ENCODE measurements at places on chromosomes 4 and X.

DNA sequence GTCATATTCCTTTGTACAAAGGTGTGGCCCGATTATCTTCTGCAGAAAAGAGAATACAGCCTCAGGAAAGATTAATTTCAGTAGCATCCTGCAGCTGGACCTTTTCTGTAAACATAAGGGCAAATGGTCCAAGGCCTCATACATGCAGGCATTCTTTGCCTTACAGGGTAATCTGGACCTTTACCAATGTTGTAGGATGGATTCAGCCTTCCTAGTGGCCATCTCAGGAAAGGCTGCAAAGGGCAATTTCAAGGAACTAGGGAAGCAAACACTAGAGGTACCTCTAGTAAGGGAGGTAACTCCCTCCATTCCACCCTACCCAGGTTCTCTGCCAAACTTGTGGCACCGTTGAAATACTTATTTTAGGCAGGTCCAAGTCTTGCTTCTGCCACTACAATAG is 43.0 kb downstream of the UGT2B28 start:
- DNase-seq = no peak

- DNase-seq = no peak
Observed at GRCh38 chr4:57905965-57906364, 795.8 kb upstream of the IGFBP7 start.

DNA sequence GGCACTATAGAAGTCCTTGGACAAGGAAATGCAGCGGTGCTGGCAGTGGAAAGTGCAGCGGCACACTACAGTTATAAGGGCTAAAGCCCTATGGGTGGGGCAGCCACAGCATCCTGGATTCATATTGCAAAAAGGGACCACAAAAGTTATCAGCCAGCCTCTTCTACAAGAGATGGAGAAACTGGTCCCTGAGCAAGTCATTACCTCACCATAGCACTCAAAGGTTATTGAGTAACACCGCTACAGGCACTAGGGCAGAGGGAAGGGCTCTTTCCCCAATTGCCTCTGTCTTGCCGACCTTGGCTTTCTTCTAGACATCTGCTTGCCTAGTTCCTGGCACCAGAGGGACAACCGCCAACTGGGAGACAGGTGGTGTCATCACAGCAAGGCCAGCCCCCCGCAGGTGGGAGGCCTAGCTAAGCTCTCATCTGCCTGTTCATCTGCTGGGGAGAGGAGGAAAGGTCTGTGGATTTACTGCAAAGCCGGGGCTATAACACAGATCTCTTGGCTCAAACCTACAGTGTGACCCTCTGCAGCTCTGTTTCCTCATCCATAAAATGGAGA is 600.0 kb downstream of the BCOR start:
- DNase-seq = no peak

DNA sequence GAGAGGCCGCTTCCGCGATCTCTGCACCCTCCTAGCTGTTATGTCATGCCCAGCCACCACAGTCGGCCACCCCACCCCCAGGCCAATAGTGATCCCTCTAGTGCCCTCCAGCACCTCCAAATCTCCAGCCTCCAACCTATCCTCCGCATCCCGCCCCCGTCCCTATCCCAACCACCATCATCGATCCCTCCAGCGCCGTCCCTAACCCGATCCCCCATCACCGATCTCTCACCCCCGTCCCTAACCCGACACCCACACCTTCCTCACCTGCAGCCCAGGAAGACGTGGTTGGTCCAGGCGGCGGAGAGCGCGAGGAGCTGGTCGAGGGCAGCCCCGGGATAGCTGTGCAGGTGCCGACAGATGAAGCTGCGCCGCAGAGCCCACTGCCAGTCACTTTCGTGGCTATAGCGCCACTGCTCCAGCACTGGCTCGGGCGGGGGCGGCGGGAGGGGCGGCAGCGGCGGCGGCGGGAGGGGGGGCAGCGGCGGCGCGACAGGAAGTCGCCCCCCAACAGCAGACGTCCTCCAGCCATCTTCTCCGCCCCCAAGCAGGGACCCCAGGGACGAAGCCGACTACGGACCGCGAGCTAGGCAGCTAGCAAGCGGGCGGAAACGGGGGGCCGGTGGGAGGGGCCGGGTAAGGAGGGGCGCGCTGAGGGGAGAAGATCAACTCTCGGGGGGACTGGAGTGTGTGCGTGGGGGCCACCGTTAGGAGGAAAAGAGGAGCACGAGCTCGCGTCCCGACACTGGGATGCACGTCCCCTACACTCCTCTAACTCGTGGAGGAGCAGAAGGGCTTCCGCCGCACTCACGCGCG is 552 bp downstream of the NKRF start:
- peak; percentile 35 for DNase-seq

- no peak for DNase-seq
Observed at GRCh38 chr4:128776794-128777216, 32.7 kb upstream of the JADE1 start.

- no peak for DNase-seq
Observed at GRCh38 chr4:6565691-6566390, 9.1 kb upstream of the MAN2B2 start.

DNA sequence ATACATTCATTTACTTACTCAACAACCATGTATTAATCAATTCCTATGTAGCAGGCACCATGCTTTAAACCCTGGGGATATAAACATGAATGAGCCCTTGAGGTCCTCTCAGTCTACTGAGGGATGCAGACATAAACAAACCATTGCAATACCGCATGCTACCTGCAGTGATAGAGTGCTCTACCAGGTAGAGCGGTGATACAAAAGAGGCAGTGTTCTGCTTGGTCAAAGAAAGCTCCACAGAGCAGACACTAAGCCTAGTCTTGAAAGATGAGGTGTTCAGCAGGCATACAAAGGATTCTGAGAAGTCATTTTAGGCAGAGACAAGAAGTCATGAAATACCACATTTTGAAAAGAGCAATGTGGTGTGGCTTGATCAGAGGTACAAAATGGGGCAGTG is 26.9 kb upstream of the AMOT start:
- DNase-seq = no peak

DNA sequence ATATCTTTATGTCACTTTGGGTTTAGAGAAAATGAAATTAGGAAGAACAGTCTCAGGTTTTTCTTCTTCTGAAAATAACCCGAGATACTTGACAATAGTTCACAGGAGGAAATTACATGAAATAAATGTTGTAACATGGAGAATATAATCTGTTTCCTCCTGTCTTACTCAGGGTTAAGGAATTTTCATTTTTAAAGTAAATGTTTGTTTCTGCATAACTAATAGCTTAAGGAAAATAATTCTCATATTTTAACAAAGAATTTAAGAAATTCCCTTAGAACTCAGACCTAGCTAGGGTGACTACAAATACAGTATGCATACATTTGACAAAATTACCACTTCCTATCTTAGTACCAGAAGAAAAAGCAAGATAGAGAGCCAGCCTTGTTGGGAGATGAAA is 17.2 kb upstream of the SPRY1 start:
- no peak for DNase-seq

DNA sequence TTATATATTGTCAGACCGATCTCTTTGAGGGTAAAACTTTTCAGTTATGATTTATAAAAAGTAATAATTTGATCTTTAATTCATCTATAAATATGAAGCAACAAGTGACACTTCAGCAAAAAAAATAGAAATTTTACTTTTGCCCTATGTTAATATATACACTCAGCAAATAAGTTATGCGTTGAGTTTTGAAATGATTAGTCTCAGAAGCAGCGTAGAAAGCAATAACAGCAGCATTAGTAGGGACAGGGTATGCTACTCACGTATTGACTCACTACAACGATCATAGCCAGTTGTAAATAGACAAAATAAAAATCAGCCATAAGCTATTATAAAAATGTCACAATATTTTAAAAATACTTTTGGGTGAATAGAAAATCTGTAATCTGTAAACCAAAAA is 1229.2 kb downstream of the ADGRL3 start:
- no peak for DNase-seq

DNA sequence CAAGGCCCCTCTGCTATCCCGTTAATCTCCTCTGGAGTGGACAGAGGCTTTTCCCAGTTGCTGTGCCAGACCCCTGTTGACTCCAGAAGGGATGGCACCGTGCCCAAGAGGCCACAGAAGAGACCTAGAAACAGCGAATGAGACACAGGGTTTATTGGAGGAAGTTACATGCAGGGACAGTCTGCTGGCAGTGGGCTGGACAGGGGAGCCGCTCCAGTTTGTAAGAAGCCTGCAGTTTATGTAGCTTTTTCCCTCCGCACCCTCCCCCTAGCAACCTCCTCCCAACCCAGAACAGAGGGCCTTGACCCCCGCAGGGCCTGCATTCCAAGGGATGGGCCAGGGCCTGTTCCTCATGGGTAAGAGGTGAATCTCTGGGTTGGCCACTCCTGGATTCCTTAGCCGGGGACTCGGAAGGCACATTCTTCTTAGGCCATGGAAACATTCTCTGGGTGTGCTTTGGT is 216.8 kb upstream of the PSAPL1 start:
- no peak for DNase-seq

DNA sequence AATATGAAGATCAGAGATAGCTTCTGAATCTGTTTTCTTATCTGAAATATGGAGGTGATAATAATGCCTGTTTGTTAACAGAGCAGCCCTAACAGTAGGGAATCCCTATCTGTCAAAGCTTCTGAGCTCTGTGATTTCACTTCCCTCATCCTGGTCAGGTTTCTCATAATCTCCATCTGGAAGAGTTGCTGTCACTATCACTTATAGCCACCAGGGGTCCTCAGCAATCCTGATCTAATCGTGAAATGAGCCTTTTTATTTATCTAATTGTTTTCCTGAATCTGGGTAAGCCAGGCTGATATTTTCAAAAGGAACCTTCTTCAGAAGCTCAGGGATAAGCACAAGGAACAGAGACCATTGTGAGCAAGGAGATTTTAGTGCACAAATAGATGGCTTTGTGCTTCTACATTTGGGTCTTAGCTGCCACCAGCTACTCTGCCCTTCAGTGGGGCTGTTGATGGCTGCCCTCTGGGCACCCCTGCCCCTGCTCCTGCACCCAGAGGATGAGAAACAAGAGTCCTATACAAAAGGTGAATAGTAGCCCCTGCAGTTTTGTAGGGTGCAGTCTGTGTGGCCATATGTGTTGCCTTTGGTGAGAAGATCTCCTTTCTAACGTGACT is 196.4 kb upstream of the RADX start:
- DNase-seq = no peak

GRCh38 chr4:148834804-148835631 is 392.8 kb upstream of the NR3C2 start:
- DNase-seq = no peak

DNA sequence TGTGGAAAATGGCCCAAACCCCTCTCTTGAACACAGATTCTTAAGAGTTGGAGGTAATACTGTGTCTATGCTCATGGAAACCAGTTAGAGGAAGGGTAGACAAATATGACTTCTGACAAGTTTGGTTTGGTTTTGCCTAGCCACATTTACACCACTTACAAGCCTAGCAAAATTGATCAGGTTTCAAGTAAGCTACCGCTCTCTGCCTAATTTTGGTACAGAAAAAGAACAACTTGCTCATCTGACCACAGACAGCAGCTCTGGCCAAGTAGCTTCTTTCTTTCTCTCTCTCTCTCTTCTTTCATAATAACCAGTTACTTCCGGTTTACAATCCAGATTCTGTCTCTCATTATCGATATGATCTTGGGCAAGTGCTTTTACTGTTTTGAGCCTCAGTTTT is 260.0 kb downstream of the GLUD2 start:
- DNase-seq = no peak

GRCh38 chr4:185470501-185471195 is 885 bp downstream of the CCDC110 start:
- peak; percentile 41 for DNase-seq

DNA sequence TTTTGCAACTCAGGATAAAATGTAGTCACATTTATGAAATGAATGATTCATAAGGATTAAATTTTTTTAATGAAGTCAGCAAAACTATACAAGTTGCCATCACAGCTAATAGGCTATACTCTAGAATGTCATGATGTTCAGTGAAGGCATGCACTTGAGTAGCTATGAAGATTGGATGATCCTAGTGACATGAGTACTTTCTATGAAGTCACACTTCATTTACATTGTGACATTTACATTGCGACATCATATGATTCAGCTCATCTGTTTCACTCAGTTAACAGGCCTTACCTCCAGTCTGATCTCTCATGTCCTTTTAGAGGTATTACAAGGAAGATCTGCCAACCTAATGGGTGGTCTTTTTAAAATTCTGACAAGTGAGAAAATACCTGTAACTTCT is 82.7 kb upstream of the FGF13 start:
- no peak for DNase-seq

GRCh38 chrX:73913580-73913979 is 350.6 kb downstream of the CHIC1 start:
- no peak for DNase-seq

DNA sequence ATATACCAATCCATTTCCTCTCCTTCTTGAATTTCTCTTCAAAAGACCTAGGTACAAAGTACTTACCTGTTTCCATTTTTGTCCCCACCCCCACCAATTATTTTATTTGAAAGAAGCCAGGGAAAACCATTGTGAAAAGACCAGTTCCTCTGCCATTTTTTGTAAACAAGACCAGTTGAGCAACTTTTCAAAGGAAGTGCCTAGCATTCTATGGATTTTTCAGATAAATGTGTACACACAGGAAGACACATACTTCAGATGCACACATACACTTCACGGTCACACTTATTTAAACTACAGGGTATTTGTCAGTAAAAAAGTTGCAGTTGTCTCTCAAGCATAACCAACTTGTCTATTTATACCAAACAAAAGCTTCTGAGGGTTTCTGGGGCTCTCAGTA is 587.2 kb upstream of the KLHL4 start:
- DNase-seq = no peak

DNA sequence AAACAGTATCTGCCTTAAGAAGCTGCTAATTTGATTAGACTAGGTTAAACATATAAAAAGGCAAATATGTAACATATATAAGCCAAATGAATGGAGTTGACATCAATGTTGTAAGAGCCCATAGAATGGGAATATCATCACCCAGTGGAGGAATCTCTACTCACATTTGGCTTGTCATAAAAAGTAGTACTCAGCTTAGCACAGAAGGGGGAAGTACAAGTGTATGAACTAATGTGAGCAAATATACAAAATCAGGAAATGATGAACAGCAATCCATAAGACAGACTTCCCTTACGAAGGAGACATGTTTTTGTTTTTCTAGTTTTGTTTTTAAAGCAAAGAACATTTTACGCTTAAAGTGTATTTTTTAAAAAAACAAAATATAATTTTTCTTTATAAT is 74.9 kb downstream of the MAB21L2 start:
- DNase-seq = no peak

DNA sequence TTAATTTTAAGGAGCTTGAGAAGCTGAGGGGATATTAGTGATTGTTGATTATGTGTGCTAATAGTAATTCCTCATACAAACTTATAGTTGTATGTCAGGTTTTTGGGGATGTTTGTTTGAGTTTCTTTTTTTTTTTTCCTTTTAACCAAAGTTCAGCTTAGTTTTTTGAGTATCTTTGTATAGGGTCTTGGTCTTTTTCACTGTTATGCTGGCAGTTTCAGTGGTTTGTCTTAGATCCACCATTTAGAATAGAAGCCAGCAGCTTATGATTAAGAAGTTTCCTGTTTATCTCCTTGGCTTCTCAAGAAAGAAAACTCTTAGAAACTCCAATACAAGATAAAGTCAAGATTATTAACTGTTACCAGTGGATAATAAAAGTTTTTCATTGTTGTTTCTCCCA is 16.1 kb downstream of the CPEB2 start:
- DNase-seq = no peak

All from activated effector memory CD4-positive, alpha-beta T cell treated with Interleukin-2 at 50 U/mL for 16 hours (primary cell).